KBM-7 (cell line): ENCODE measurements at places on chromosomes 3 and 15.

DNA sequence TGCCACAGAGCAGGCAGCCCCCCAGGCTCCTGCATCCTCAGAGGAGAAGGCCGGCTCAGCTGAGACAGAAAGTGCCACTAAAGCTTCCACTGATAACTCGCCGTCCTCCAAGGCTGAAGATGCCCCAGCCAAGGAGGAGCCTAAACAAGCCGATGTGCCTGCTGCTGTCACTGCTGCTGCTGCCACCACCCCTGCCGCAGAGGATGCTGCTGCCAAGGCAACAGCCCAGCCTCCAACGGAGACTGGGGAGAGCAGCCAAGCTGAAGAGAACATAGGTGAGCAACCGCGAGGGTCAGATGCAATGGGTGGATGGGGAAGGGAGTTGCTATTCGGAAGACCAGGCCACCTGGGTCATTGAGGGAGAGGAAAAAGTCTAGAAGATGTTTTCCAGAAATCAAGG is 53.0 kb downstream of the GAP43 start:
- no peak for DNase-seq

DNA sequence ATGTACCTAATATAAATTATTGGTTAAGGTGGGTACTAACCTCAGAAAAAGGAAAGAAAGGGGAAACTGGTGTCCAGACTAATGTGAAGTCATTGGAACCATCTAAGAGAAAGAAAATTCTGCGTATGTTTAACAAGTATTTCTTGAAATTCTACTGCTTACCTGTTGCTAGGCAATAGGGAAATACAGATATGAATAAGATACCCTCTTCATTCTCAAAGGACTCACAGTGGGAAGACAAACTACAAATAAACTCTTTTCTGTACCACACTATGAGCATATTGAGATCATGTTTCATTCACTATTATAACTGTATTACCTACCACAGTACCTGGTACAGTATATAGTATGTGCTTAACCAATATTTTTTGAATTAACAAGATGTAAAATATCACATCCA is 140.5 kb upstream of the MLF1 start:
- DNase-seq, result no peak

DNA sequence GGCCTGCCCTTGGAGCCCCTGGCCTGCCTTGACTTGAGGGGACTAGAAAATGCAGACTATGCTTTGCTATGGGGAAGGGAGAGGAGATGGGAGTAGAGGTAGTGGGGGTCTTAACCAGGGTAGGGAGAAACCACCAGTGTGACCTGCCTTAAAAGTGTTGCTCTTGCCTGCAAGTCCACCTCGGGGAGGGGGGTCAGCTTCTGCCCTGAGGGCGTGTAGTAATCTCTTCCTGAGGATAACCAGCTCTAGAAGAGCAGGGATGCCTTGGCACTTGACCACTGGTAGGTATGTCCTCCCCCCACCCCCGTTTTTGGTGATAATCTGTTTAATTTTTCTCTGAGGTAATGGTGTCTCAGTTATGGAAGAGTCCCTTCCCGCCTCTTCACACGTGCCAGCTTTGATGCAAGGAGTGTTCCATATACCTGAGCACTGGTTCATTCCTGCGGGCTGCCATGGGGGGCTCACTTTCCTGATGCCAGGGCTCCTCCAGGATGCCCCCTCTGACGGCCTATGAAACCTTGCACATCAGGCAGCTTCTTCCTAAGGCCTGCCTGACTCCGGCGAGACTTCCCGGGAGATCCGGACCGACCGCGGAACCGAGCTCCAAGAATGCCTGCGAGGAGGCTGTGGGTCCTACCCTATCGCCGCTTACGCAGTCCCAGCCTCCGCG is 780 bp upstream of the P4HTM start:
- DNase-seq, result no peak

DNA sequence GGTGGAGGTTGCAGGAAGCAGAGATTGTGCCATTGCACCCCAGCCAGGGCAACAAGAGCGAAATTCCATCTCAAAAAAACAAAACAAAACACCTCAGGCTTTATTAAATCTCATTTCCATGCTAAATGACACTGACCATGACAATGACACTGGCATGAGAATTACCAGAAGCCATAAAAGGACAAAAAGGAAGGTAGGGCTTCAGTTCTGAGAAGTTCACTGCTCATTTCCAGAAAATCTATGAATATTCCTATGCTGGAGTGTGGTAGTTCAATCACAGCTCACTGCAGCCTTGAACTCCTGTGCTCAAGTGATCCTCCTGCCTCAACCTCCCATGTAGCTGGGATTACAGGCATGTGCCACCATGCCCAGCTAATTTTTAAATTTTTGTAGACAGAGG is 44.7 kb downstream of the PCNP start:
- no peak for DNase-seq

DNA sequence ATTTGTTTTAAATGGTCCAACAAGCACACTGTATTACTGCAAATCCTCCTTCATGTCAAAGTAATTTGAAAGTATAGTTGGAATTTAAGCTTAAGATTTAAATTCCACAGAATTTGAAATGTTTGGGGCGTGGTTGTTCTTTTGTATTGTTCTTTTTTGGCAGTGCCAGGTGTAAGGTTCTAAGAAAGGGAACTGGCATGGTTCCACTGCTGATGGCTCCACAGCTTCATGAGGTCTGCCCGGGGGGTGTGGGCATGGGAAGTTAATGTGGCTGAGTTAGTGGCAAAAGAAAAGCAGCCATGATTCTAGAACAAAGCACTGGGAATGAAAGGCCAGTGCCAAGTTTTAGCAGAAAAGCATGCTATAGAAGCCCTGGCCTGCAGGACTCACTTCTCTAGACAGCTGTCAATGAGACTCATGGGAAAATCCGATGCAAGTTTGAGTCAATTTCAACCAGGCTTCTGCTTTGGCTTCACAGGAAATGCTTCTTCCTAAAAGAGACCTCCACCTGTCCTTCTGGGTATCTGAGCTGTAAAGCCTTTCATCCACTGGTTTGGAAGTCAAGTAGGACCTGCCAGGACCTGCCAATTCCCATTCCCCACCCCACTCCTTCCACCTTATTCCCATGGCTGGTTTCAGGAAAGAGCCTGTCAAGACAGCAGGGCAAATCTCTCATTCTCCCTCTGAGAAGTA is 18.9 kb downstream of the CDCP1 start:
- DNase-seq, result no peak

- no peak for DNase-seq
Observed at GRCh38 chr15:45670091-45670490, 35.3 kb downstream of the SQOR start.

- no peak for DNase-seq
Observed at GRCh38 chr15:88142121-88142520, 114.4 kb downstream of the NTRK3 start.

DNA sequence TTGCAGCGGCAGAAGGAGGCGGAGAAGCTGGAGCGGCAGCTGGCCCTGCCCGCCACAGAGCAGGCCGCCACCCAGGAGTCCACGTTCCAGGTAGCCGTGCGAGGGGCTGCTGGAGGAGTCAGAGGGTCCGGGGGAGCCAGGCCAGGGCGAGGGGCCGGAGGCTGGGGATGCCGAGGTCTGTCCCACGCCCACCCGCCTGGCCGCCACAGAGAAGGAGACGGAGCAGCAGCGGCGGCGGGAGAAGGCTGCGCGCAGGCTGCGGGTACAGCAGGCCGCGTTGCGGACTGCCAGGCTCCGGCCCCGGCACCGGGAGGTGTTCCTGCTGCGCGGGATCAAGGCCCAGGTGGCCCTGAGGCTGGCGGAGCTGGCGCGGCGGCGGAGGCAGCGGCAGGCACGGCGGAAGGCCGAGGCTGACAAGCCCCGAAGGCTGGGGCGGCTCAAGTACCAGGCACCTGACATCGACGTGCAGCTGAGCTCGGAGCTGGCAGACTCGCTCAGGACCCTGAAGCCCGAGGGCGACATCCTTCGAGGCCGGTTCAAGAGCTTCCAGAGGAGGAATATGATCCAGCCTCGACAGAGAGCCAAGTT is 625.0 kb downstream of the MCTP2 start:
- no peak for DNase-seq

DNA sequence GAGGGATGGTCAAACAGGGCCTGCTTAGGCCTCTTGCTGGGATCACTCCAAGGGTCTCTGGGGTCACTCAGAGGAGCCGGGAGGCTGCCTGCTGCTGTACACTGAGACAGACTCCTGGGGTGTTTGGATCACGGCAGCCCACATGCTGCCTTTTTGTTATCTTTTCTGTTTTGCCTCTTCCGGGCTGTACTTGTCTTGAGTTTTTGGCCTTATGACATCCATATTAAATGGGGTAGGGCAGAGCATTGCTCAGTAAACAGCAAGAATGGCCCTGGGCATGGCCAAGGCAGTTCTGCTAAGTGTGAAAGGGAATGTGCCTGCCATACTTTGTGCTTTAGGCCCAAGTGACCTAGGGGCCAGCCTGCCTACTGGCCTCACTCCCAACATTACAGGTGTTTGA is 771 bp upstream of the ENTPD3 start:
- no peak for DNase-seq

DNA sequence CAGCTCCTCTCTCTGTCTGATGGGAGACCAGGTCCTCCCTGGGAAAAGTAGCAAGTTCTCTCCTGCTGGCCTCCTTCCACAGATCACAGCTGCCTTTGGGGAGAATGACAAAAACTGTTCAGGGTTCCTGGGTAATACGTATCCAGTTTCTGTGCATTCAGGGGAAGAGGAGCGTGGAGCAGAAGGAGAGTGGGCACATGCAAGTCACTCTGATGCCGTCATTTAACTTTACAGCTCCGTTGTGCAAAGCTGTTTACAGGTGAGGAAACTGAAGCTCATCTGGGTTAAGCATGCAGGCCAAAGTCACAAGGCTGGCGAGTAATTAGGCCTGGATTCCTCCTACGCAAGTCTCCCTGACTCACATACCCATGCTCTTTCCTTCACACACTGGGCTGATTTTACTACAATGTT is 7.5 kb upstream of the TM4SF1 start:
- no peak for DNase-seq

DNA sequence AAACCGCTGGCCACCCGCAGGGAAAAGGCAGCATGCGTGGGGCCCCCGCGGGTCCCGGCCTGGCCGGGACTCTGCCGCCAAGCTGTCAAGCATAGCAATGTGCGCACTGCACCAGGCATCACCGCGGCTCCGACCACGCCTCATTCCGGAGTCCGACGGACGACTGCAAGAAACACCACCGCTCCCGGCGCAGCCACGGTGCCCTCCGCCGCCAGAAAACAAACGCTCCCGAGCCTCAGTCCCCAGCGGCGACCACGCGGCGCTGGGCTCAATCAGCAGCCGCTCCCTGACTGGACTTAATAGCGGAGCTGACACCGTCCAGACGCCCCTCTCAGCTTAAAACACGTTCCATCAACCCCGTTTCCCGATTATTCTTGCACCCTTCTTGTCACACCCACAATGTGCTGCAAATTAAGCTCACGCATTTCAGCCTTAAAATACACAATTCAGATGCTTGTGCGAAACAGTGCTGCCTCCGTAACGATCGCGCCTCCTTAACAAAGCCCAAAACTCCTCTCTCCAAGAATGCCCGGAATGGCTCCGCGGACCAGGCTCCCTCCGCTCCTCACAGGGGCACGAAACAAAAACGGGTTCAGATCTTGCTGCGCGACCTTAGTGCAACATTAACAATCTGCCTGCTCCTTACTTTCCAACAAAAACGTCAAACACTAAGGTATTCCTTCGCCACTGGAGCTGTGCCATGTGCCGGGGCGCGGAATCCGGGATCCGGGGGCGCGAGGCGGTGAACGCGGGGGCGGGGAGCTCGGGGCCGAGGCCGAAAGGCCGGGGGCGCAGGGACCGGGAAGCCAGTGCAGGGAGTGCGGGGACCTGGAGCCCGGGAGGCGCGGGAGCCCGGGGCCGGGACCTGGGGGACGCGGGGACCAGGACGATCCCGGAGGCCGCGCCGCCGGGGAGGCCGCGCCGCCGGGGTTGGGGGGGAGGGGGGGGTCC is 655 bp downstream of the CYFIP1 start:
- DNase-seq, result peak; percentile 68

GRCh38 chr3:145900056-145900829 is 260.7 kb downstream of the PLOD2 start:
- DNase-seq, result no peak

DNA sequence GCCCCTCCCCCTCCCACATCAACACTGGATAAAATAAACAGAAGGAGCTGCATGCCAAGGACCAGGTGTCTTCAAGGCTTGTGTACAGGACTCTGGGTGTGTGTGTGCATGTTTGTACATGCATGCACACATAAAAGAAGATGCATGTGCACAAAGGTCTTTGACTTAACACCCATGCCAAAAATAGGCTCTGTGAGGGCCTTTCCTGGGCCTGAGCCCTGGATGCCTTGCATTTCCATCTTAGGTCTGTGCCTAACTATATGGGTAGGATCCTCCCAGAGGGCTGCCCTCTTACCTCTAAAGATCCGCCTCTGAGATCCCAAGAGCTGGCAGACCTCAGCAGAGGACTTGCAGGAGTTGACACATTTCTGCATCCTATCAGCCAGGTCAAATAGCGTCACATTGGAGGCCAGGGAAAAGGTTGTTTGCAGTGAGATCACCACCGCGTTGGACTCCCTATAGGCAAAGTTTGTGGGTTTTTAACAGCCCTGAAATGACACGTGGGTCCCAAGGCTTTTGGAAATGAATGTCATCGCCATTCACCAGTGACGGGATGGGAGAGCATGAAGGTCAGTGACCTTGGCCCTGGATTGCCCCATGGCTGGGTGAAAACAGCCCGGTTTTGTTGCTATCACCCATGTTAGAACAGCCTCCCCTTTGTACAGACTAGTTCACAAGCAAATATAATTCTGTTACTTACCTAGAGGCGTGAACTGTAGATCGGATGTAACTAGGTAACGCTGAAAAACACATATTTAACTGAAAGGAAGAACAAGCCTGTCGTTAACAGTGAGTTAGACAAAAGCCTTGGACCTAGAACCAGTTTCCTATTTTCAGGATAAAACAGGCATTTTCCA is 54.0 kb downstream of the HEG1 start:
- no peak for DNase-seq

DNA sequence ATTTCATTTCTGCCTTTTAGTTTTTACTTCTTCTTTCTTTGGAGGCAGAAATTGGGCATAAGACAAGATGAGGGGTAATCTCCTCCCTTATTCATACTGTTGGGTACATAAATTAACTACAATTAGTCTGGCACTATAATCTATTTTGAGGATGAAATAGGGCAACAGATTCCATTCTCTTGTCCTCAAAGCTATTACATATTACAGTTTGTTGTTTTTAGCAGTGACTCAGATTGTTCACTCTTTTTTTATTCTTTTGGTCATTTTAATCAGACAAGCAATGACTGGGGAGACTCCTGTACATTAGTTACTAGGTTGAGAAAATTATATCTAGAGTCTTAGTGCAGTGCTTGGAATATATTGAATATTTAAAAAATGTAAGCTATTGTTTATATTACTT is 556.0 kb downstream of the OTOL1 start:
- no peak for DNase-seq

DNA sequence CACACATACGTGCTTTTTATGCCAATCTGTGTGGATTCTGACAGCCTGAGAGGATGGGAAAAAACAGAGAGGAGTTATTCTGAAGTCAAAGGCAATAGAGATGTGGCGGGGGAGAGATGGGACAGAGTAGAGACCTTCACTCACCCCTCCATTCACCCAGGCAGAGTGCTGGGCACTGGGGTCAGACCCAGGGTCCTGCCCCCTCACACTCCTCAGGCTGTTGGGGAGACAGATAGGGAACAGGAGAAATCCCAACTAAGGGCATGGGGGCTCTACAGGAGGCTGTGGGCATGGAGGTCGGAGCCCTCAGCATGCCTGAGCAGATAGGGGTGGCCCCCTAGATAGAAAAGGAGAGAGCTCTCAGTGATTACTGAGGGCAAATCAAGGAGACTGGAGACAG is 30.3 kb downstream of the SLC22A14 start:
- DNase-seq, result no peak
